Right kidney (tissue), 9 donors: ENCODE measurements at places on chromosomes 6 and 20.

DNA sequence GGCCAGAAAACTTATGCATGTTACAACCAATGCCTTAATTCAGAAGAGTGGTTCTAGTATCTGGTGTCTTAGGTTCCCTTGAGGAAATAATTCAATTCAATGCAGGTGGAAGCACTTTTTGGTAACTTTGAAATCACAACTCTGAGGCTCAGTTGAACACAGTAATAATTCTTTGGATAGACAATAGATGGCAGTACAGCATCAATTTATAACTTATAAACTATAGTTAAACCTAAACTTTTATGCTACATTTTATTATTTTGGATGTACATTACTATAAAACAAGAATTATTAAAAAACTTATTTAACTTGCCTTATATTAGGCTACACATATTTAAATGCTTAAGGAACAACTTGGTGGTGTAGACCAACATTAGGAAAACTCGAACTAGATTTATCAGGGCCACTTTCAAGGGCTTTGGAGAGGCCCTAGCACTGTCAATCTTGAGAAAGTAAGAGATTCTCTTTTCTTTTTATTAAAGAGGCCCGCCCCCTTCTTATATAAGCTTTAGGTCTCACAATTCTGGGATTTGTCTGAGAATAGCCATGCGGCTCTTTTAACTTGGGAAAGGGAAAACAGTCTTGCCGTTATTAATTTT, 85.9 kb downstream of the CRYBG1 start:
- no peak for DNase-seq

DNA sequence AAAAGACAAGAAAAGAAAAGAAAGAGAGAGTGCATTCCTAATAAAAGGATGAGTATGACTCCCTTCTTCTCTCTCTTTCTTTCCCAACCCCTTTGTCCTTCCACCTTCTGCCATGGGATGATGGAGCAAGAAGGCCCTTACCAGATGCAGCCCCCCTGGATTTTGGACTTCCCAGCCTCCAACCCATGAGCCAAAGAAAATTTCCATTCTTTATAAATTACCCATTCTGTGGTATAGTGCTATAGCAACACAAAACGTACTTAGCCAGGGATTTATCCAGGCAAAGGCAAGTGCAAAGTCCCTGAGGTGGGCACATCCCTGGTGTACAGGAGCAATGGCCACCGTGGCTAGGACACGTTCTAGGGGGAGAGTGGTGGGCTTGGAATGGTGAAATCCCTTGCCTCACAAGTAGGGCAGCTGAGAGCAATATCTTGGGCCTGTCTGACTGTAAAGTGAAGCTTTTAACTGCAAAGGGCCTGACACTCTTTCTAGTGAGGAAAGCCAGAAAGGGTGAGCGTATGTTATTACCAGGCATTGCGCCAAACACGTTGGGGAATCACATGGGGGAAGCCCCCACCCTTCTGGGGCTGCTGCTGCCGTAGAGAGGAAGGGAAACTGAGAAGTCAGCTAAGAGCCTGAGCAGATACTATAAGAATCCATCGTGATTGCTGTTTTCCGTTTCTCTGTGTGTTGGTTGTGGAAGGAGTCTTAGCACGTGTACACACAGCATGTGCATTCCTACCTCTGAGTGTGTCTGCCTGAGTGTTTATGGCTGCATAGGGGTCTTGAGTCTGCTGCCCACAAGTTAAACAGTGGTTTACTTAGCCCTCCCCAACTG, 50.7 kb upstream of the SIRPA start:
- no peak for DNase-seq

DNA sequence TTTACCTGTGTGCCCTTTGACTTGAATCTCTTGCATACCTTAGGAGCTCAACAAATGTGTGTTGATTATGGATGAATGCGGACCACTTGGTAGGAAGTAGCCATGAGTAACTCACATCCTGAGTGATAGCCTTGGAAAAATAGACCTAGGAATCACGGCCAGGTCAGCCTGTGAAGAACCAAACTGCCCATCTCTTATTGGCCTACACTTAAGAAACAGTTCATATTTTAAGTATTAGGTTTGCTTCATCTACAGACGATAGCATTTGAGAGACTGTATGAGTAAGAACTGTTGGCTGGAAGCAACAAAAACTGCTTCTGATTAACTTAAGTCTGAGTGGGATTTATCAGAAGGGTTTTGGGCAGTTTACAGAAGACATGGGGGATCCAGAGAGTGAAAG, 320.1 kb upstream of the PRND start:
- DNase-seq = no peak

GRCh38 chr6:113137426-113137825, 719.7 kb upstream of the MARCKS start:
- peak; percentile 37 for DNase-seq

GRCh38 chr20:46344488-46345162, 36.3 kb upstream of the CDH22 start:
- no peak for DNase-seq

GRCh38 chr6:22883061-22883717, 313.8 kb downstream of the HDGFL1 start:
- DNase-seq = no peak

GRCh38 chr6:52016915-52017748, 70.3 kb downstream of the PKHD1 start:
- DNase-seq = no peak

- no peak for DNase-seq
These were observed 197.7 kb upstream of the CDH4 start for GRCh38 chr20:61054411-61054810.

DNA sequence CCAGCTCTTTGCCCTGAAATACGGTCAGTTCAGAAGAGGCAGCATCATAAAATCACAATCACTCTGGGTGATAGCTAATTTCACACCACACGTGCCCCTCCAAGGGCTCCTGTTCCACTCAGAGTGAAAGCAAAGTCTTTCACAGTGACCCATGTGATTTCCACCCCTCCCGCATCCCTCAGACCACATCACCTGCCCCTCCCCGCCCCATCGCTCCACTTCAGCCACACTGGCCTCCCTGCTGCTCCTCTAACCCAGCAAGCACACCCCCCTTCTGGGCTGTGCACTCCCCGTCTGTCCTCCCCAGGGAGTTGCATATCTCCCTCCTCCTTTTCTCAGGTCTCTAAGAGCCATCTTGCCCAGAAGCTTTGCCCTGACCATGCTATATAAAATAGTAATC, 74.5 kb downstream of the PSMG4 start:
- DNase-seq = no peak

- DNase-seq = no peak
These were observed 125.9 kb upstream of the LOC128125822 start for GRCh38 chr6:63446405-63446804.
